ENCODE measurements at places on chromosomes 6 and 20.

DNA sequence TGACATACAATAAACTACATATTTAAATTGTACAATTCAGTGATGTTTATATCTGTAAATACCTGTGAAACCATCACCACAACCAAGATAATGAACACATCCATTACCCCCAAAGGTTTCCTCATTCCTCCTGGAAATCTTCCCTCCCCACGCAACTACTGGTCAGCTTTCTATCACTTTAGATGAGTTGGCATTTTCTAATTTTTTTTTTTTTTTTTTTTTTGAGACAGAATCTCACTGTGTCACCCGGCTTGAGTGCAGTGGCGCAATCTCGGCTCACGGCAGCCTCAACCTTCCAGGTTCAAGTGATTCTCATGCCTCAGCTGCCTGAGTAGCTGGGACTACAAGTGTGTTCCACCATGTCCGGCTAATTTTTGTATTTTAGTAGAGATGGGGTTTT lies 31.7 kb upstream of the ECI2 start:
- DNase-seq = no peak

GRCh38 chr6:74222768-74223333 lies 526.8 kb downstream of the CD109 start:
- DNase-seq = no peak

GRCh38 chr6:80605165-80605989 lies 498.9 kb downstream of the BCKDHB start:
- DNase-seq = peak; percentile 62

DNA sequence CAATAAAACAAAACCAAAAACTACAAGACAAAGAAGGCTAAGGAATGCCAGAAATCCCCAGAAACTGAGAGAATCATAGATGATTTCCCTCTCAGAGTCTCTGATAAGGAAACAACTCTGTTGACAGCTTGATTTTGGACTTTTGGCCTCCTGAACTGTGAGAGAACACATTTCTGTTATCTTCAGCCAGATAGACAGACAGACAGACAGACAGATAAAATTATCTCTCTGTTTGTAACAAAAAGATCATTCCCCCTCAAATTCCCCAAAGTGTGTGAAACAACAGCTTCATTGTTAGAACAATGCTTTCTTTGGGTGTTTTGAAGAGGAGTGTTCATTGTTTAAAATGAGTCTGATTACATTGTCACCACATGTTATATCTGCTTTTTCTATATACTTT lies 148.2 kb downstream of the BCKDHB start:
- no peak for DNase-seq

- DNase-seq = no peak
Observed at GRCh38 chr20:1587781-1588532, 30.5 kb upstream of the SIRPD start.

- DNase-seq = no peak
Observed at GRCh38 chr6:107713563-107713962, 110.5 kb downstream of the SCML4 start.

GRCh38 chr6:144283646-144284477 lies 1.3 kb upstream of the UTRN start:
- DNase-seq = peak; percentile 40

- no peak for DNase-seq
Observed at GRCh38 chr20:235891-236290, 8.8 kb downstream of the DEFB129 start.

DNA sequence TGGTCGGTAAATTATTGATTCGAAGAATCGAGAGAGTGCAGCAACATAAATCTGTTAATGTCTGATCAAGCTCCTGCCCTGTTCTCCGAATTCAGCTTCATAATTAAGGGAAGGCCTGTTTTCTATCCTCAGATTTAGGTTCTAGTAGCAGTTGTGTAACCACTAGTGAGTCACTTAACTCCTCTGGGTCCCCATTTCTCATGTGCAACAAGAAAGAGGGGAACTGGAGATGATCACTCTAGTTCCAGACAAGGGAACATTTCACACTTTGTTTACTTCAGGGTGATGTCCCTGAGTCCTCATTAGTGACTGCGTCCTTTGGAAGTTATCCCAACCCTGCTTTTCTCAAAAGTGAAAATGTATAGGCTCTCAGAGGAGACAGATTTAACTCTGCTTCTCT lies 68.1 kb upstream of the RNF146 start:
- peak; percentile 28 for DNase-seq

DNA sequence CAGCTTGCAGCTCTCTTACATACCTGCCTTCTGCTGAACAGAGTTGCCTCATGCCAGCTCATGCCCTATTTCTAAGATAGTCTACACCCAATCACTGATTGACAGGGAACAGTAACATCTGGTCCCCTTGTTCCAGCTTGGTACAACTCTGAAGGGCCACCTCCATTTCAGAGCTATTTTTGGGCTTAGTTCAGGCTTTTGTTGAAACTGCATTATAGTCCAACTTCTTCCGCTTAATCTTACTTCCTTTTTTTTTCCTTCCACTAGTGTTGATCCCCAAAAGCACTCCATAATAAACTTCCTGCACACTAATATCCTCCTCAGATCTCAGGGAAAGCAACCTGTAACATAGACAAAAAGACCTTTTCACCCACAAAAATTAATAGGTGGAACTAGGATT lies 65.7 kb upstream of the TNFRSF21 start:
- DNase-seq = no peak

DNA sequence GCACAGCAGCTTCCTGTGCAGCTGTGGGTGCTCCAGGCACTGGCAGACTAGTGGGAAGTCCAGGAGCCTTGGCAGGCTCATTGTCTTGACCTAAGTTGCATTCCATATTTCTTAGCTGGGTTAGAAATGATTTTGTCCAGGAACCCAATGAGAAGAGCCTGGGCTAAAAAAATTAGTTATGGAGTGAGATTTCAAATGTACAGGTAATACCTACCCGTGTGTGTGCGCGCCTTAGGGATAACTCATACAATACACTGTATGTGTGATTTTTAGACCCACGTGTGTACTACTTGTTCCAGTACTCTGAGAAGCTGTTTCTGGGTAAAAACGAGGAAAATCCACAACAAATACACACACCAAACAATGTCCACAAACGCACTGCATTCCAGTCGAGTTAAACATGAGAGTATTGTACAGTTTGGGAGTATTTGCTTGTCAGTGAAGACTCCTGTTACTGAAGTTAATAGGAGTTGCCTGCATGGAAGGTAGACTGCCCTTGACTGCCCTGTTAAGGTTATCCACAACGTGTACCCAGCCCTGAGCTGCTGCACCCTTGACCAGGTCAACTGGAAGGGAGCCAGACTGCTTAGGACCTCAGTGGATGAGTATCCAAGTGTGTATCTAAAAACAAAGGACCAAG lies 1.4 kb downstream of the PAQR8 start:
- no peak for DNase-seq

DNA sequence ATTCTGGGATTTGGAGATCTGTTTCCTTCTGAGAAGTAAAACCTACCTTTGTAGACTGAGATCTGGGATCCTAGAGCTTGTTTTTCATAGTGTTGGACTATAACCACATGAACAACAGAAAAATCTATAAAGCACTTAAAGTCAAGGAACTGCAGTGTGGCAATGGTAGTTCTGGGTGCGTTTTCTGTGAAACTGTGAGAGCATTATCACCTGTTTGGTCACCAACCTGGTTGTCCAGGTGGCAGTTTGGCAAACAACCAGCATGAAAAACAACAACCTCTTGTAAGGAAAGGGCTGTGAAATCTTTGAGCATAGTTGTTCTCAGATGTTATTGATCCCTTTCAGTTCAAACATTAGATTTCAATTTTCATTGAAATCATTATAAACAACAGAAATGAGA lies 215.8 kb upstream of the CITED2 start:
- DNase-seq = no peak

DNA sequence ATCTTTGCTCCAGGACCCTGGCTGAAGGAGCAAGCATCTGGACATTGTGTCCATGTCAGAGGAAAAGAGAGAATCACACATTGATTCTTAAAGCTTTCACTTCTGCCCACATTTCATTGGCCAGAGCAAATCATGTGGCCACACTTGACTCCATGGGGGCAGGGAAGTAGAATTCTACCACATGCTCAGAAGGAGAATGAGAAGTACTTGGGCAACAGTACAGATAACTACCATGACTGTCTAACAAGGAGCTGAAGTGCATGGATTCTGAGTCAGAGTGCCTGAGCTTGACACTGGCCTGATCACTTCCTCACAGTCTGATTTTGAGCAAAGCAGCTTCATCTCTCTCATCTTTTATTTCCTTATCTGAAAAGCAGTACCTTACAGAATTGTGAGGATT lies 38.6 kb downstream of the GHRH start:
- DNase-seq = peak; percentile 85

DNA sequence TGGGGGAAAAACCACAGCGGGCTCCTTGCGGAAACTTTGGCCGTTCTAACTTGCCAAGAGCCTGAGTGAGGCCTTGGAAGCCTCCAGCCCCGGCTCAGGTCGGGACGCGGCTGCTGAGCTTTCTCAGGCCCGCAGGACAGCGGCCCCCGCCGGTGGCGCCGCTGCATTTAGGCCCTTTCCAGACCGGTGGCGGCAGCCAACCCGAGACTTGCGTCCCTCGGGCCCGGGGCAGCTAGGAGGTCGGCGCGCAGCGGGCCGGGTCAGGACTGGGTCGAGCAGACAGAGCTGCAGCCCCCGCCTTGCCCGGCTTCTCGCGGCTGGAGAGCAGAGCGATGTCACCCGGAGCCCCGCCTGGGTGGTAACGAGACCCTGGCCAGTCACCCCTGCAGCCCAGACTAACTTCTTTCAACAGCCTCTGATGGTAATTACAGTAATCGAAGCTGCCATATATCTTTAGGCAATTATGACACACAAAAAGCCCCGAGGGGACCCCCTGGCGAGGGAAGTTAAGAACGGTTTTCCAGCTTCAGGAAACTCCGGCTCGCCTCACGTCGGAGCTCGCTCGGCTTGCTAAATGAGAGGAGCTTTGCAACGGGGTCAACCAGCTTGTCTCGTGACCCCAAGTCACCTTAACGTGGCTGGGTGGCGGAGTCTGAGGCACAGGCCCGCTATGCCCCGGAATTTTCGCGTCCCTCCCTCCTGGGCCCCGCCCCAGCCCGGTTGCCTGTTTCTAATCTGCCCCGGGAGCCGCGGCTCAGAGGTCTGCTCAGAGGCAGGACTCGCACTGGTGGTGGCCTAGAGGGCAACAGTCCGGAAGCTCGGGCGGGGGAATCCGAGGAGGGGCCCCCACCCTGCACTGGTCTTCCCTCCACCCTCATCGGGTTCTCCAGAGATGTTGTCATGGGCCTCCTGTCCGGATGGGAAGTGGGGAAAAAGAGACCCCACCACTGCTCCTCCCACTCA lies 3.0 kb downstream of the NR2E1 start:
- DNase-seq = no peak

DNA sequence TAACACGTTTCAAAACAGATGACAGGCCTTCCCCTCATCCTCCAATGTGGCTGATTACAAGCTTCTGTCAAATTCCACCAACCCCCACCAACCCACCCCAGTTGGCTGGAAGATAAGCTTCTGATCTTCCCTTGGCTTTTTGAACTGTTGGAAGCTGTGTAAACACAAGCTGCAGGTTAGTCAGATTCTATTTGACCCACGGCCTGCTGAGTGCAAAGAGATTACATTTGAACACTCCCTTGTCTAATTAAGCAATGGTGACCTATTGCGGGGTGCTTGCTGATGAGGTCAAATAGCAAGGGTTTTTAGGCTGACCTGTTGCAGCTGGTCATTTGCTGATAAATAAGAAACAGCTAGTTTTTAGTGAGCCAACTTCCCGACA lies 379.7 kb downstream of the BMP2 start:
- no peak for DNase-seq

DNA sequence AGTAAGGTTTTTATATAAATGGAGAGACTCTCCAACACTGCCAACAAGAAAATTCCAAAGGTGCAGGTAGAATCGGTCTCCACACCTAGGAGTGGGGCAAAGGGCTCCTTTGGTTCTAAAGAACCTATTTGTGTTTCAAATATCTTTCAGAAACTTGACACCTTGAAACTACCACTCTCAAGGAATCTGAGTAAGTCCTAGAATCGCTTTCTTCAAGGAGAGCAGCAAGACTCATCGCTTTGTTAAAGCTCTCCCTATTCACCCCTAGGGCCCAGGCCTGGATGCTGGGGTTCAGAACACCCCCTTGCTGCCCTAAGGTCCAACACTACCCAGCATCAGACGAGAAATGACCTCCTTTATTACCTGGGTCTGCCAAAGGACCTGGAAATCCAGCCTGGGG lies 2.0 kb downstream of the CLIC5 start:
- no peak for DNase-seq

DNA sequence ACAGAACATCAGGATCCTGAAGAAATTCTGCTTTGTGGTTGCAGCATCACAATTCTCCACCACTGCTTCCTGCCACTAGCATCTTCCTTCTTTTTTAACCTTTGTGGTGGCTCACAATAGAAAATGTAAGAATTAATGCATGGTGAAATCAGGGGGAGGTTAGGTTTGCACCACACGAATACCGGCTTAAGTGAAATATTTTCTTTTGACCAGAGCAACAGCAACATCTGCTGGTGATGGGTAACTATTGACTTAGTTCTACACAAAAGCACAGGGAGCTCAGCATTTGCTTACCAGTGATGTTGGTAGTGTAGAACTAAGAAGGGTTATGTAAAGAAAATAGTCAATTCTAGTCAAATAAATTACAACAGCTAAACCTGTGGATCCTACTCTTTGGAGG lies 280.5 kb downstream of the SYNE1 start:
- DNase-seq = peak; percentile 21

GRCh38 chr20:23160536-23161243 lies 74.6 kb upstream of the CD93 start:
- DNase-seq = peak; percentile 43

DNA sequence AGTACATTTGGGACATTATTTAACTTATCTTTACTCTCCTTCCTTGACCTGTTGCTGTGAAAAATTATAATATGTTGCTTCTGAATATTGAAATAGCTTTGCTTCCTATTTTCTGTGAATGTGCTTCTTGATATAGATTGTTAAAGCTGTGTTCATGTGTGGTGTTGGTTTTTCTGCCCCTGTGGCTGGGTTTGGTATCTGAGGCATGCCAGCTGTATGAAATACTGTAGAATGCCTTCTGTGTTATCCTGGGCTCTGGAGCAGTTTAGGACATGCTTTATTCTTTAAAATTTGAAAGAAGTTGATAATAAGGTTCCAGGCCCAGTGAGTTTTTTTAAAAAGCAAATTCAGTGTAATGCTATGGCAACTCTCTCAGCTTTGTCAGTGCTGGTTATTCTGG lies 71.7 kb downstream of the HIVEP1 start:
- DNase-seq = no peak

DNA sequence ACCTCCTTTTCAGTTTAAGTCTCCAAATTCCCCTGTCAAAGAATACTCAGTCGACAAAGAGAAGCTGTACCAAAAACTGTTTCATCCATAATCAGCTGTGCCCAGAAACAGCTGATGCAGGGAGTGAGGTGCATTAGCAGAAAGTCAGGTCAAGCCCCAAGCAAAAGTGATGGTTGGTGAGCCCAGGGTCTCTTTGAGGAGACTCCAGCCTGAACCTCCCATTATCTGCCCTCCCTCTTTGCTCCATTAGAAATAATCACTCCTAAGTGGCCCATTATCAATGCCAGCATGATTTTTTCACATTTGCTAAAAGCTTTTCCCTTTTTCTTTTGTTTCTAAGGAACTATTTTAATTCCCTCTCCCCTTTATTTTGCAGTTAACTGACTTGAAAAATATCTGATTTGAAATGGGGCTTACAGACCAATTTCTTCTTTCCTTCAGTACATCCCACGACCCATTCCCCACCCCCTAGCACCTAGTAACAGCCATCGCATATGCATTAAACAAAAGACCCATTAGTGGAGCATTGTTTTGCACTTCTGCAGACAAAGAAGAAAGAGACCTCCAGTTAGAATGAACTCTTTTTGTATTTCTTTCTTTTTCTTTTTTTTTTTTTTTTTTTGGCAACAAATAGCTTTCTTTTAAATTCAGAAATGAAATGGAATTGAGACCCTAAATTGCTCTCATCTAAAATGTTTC lies 257.0 kb downstream of the GRIK2 start:
- no peak for DNase-seq

- DNase-seq = no peak
Observed at GRCh38 chr6:125183391-125183790, 29.8 kb downstream of the TPD52L1 start.

Measured in fibroblast of skin of abdomen (primary cell).